ENCODE measurements at places on chromosomes 2 and 18.

DNA sequence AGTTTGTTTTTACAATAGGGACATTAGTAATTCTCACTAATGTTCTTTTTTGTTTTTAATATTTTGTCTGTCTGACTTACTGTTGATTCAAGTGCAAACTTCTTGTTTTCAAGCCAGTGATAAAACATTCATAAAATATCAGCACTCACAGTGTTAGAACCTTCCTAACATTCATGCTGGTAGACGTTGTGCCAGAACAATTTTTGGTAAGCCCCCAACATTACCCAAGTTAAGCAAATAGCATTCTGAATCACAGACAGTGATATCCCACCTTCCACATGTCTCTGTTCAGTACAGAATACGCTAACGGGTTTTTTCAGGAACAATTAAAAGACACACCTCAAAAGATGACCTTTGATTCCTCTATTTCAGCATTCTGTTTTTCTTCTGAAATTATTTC, 390.3 kb downstream of the ARHGAP15 start:
- no peak for DNase-seq

DNA sequence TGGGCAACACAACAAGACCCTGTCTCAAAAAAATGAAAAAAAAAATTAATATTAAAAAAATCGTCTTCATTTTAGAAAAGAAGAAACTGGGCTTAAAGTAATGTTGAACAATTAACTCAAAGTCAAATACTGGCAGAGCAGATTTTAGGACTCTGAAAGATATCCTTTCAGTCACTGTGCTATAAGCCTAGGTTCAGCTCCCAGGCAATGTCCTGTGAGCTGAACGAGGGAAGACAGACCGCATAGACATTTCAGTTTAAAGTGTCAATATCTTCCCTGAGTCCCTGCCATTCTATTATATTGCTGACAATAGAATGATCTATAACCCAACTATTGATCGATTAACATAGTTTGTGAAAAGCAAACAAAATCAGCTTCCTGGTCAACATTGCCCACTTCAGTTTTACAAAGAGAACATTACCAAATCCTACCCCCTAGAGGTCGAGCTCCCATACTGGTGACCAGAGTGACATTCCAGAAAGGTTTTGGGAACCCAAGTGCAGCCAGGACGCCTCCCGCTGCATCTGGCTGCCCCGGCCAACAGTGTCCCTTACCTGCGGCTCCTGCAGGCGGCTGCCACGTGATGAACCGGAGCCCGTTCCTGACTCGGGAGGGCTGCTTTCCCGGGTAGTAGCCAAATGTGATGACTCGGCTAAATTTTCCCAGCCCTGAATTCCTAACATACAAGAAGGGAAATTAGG, 639 bp downstream of the MRO start:
- no peak for DNase-seq

GRCh38 chr2:157036726-157037125, 220.8 kb upstream of the GALNT5 start:
- DNase-seq = no peak

DNA sequence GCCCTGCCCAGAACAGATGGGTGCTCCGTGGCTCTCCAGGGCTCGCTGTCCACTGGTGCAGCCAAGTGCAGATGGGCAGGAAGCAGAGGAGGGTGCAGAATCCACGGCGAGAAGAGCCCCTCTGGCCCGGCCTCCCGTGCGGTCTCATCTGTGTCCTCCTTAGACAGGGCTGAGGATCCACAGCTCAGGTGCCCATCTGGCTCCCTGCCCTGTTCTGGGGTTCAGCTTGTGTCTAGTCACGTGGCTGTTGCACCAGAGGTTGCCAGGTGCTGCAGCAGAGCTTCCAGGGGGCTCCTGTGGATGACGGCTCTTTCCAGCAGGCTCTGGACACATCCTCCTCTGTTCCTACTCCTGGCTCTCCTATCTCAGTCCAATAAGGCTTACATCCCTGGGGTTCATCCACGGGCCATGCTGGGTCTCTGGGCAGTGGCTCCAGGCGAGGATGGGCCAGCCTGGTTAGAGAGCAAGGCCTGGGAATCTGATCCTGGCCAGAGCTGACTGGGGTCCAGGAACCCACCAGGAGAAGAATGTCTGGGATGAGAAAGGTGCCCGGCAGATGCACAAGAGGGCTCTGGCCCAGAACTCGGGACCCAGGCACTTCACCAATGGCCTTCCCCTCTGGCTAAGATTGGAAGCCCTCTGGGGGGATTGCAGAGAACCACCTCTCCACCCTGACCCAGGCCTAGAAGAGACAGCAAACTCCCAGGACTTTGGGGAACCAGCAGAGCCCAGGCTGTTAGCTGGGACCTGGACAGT, 116.3 kb upstream of the ID2 start:
- DNase-seq = no peak

DNA sequence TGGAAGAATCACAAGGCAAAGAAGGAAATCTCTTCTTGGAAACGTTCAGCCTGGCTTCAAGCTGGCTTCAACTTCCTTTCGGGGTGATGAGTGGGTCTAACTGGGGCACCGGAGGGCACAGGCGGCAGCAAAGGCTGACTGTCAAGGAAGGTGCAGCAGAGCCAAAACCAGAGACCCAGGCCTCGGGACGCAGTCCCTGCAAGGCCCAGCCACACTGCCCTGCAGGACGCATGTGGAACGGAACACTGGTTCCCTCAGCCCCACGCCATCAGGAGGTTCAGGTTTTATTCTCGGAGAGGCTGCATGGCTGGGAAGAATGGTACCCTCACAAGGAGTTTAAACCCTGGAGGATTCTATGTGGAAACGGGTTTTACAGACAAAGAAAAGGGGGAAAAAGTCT, 165.5 kb downstream of the HDAC4 start:
- no peak for DNase-seq

DNA sequence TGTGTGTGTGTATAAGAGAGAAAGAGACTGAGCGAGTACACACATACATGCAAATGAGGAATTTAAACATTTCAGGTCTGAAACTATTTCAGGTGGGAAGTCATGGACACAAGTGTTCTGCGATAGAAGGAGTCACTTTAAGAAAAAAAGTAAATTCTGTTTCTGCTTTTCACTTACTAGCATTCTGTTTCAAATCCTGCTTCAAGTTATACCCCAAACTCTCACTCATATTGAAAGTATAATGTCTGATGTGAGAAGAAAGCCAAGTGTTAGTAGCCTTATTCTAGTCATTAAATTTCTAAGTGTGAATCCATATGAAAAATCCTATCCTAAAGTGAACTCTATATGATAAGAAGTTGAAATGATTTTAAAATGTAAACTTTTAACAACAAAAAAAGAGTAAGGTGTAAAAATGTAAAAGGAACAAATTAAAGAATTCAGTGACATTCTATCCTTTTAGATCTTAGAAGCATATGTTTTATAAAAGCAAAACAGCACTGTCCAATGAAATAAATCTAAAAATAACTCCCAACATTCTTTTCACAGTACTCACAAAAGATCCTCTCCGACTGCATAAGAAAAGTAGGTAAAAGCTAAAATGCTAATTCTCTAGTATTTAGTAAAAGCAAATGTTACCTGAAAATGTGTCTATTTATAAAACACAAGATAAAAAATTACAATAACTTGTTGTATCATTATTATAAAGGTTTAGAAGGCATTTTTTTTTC, 570.6 kb downstream of the ZEB2 start:
- no peak for DNase-seq

DNA sequence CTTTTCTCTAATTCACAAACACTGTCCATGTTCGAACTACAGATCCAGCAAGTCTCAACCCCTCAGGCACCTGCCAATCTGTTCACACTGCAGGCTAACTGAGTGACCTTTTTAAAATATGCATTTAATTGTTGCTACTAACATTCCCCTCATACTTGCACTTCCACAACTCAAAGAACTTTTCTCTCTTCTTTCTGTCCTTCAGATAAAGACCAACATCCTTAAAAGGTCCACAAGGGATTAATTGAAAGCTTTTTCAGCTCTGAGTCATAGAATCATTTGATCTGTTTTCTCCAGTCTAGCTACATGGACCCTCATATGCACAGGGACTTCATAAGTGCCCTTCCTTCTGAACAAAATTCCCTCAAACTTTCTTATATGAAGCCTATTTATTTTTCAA, 1321.2 kb downstream of the DPP10 start:
- DNase-seq = no peak

- no peak for DNase-seq
These were observed 286.2 kb upstream of the CXCR4 start for GRCh38 chr2:136404176-136404575.

GRCh38 chr2:163324677-163325076, 411.1 kb downstream of the FIGN start:
- no peak for DNase-seq

DNA sequence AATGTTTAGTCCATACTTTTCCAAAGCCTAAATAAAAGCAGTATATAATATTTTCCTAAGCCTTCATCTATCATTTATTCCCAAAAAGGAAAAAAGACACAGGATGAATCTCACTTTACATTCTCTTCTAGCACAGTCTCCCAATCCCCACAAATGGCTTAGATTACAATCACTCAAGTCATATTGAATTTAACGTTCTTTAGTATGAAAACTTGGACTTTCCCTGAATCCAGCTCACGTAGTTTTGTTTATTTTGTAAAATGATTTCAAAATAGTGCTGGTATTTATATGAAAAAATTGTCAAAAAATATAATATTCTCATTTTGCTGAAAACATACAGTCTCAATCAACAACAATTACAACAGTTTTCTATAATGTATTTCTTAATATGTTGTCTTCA, 137.7 kb upstream of the CCDC150 start:
- DNase-seq = no peak

DNA sequence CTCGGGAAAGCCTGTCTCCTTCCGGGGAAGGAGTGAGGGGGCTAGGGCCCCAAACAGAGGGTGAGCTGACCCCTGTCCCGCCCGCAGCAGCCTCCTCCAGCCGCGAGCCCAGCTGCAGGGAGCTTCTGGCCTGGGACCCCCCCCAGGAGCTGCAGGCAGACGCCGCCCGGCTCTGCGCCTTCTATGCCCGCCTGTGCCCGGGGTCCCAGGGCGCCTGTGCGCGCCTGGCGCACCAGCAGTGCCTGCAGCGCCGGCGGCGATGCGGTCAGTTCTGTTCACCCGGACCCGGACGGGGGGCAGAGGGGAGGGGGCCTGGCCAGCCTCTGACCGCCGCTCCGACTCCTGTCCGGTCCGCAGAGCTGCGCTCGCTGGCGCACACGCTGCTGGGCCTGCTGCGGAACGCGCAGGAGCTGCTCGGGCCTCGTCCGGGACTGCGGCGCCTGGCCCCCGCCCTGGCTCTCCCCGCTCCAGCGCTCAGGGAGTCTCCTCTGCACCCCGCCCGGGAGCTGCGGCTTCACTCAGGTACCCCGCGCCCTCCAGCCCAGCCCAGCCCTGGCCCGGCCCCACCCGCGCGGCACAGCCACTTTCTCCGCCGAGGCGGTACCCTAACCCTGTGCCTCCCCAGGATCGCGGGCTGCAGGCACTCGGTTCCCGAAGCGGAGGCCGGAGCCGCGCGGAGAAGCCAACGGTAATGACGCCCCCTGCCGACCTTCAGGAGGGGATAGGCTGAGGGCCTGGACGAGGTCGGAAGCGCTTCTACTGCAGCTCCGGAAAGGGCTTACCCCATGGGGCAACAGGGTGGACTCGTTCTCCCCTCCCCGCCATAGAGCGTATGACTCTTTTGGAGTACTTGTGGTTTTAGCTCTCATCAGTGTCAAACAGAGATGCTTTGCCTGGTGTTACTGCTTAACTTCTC, 2.0 kb upstream of the CHRND start:
- DNase-seq = no peak

DNA sequence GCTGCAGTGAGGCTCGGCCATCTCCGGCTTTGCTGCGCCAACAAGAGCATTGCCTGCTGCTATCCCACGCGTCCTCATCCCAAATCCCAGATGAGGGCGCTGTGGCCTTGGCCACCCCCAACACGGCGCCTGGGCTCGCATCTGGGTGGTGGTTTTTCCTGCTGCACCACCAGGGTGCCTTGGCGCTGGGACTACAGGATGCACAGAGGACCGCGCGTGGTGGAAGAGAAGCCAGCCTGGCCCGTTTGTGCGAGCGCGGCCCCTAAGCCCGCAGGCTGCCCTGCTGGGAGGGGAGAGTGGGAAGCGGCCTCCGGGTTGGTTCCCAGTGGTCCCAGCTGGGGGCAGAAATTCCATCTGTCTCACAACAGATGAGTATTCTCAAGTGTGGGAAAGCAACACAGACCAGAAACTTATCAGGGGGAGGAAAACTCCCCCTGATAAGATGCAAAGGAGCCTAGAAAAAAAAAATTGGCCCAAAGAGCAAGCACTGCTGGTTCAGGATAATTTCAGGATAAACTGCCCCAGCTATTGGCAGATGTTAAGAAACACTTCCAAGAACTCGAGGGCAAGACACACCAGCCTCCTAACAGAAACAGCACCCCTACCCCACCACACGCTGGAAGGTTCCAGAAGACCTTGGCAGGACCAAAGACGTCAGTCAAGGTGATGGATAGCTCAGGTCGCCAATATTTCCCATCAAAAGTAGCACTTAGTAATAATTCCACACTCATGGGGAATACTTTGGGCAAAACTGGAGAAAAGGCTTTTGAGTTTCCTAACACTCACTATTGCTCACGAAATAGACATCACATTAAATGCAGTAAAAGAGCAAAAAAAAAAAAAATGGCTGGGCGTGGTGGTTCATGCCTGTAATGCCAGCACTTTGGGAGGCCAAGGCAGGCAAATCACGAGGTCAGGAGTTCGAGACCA, 152.1 kb downstream of the PXDN start:
- DNase-seq = no peak

DNA sequence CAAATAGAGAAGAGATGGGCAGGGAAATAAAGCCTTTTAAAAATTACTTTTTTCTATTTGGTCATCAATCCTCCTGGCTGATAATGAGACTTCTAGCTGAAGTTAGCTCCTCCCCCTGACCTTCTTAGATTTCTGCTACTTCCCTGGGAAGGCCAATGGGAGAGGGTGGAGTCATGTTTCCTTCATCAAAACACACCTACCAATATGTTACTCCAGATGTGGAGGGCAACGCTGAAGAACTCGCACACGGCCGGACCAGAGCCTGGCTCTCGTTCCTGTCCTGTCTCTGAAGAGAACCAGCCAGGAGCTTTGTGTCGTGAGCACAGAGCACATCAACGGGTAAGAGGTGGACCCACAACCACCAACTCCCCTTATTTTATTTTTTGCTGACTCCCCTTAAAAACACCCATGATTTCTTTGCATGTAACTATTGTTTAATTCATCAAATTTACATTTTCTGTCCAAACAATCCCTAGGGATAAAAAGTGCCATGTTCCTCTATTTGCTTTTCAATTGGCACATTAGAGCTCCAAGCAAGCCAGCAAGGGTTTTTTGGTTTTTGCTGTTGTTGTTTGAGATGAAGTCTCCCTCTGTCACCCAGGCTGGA, 94.9 kb downstream of the ADD2 start:
- DNase-seq = no peak

DNA sequence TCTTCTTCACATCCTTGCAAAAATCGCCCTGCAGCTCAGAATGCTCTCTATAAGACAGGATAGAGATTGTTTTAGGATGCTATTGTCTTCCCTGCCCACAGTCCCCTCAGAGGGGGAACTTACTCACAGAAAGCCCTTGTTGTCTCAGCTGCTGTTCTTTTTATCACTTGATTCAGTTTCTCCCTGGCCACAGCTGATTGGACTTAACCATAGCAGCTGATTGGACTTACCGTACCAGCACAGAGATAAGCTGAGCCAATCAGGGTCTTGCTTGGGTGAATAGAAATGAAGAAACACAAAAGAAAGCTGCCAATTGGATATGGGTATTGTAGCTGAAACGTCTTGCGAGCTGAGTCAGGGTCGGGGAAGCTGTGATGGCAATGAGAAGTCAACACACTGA, 194.2 kb upstream of the MEX3C start:
- no peak for DNase-seq

- no peak for DNase-seq
These were observed 70.8 kb downstream of the LRP2 start for GRCh38 chr2:169291517-169291916.

Measured in CD4-positive, alpha-beta T cell (primary cell).